ENCODE measurements at places on chromosomes 16 and 17. TPM values are rescaled to one million over a fixed set of nuclear protein-coding genes. Genes with fewer than 3 reads are reported as not detected.

- H3K36me3 ChIP-seq: peaks cover 21% of the 10 kb centered on the region
- peak overlapping the region; percentile 62 for H3K4me3 ChIP-seq
- no peak for DNase-seq
- peaks cover 59% of the 10 kb centered on the region for H3K4me1 ChIP-seq
- no peaks in the 10 kb centered on the region for H3K27me3 ChIP-seq
Measured at GRCh38 chr17:76146053-76146851, 5.2 kb upstream of the FOXJ1 start.

DNA sequence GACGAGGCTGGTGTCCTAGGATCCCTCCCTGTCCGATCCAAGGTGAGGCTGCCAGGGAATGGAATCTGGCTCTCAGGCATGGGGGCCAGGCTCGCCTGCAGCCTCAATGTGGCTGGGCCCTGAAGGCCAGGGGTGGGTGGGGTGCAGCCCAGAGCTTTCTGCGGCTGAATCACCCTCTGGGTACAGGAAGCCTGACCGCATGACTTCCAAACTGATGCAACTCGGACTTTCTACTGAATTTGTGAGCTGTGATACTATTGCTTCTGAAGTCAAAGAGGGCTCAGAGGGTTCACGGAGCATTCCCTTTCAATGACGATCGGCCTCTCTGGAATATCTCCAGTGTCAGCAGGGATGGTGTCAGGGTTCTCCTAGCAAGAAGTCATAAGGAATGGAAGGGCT lies 123.7 kb downstream of the METRNL start:
- H3K27me3 ChIP-seq: no peaks in the 10 kb centered on the region
- DNase-seq: no peak
- H3K4me1 ChIP-seq: peaks cover 44% of the 10 kb centered on the region
- H3K36me3 ChIP-seq: no peaks in the 10 kb centered on the region

Gene SPSB3
- total RNA-seq: 67.8 TPM

DNA sequence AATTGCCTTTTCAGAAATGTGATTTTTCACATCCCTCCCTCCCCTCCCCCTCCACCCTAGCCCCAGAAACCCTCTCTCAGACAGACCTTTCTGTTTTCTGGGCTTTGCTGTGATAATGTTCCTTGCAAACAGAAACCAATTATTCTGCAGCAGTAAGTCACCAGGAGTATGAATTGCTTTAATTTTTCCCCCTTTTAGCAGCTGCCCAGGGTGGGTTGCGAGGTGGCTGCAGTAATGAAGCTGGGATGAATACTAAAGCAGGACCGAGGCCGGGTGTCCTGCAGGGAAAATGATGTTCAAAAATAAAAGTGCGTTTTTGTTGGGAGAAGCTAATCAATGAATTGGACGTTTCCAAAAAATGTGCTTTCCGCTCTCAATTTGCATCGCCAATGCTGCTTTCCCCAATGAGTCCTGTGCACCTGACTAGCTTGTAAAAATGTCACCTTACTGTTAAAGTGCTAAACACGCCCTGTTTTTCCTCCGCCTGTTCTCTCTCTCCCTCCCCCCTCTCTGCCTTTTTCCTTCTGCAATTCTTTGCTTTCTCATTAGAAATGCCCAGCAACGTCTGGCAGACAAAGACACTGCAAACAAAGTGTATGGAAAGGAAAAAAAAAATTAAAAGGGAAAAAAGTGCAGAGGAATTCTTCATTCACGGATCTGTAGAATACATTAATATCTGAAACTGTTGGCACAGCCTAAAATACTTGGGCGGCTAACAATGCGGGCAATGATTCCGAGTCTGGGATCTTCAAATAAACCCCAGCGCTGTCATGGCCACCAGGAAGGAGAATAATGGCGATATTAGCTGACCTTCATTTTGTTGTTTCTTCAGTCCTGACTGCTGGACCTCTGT lies 244.1 kb downstream of the STX8 start:
- no peaks in the 10 kb centered on the region for H3K27me3 ChIP-seq
- H3K4me3 ChIP-seq: no peak overlapping the region
- no peak overlapping the region for H3K27ac ChIP-seq
- H3K36me3 ChIP-seq: peaks cover 8% of the 10 kb centered on the region
- DNase-seq: no peak

- no peak overlapping the region for H3K27ac ChIP-seq
- peak; percentile 10 for DNase-seq
- H3K27me3 ChIP-seq: no peaks in the 10 kb centered on the region
- peaks cover 12% of the 10 kb centered on the region for H3K4me1 ChIP-seq
- no peaks in the 10 kb centered on the region for H3K36me3 ChIP-seq
- H3K4me3 ChIP-seq: no peak overlapping the region
Measured at GRCh38 chr17:3981455-3981854, 17.2 kb upstream of the ATP2A3 start.

GRCh38 chr17:42814633-42815399 lies 9.3 kb downstream of the BECN1 start:
- no peak for DNase-seq
- H3K27ac ChIP-seq: no peak overlapping the region
- H3K4me3 ChIP-seq: no peak overlapping the region
- peaks cover 31% of the 10 kb centered on the region for H3K36me3 ChIP-seq
- H3K4me1 ChIP-seq: peaks cover 4% of the 10 kb centered on the region

DNA sequence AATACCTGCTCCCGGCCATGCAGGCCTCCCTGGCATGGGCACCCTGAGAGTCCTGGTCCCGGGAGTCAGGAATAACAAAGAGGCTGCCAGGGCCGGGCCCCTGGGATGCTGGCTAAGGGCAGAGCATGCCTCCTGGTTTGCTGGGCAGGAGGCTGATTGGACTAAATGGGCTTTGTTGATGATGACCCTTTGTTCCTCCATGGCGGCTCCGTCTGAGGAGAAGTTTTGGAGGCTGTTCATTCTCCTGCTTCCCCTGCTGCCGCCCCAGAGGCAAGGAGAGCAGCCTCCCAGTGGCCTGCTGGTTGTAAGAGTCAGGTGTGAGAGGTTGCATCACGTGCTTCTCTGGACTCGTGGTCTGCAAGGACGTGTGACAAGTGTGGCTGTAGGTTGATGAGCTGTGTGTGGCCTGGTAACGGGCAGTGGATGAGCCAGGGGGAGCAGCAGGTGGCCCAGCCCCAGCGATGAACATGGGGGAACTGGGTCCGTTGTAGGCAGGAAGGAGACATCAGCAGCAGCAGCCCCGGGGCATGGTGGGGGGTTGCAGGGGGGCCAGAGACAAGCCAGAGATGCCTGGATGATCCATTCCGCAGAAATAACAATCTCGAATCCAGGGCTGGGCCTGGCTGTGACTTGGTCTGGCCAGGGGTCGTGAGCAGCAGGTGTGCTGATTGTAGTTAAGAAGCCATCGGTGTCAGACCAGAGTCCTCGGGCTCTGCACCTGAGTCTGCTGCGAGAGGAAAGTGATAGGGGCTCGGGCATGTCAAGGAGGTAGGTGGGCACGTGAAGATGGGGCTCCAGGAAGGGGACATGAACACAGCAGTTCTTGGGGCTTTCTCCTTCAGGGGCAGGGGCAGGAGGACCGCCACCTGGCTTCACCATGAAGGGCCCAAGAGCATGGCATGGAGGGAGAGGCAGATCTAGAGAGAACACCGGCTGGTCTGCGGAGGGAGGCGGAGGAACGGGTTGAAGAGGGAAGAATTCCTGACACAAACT lies 101.4 kb downstream of the TNFRSF13B start:
- H3K4me1 ChIP-seq: no peaks in the 10 kb centered on the region
- H3K27ac ChIP-seq: no peak overlapping the region
- no peaks in the 10 kb centered on the region for H3K27me3 ChIP-seq
- H3K4me3 ChIP-seq: no peak overlapping the region

DNA sequence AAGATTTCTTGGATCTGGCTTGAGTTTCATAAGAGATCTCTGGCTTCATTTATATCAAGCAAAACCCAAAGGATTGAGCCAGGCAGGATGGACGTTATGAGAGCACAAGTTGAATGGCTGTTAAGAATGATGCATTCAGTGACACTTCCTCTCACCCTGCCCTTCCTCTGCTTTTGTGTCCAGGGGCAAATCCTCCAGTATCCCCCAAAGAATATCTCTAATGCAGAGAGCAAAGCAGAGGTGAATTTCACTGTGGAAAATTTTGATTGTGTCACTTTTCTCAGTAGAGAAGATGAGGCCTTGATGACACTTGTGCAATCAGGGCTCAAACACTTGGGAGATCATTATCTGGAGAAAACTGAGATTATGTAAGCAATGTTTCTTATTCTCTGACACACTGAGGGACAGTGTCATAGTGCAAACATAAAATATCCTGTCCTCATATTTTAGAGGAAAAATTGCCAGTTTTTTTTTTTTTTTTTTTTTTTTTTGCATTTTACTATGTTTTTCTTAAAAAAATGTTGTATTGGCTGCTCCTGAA lies 25.3 kb downstream of the MARCHF10 start:
- peaks cover 10% of the 10 kb centered on the region for H3K27me3 ChIP-seq
- H3K4me1 ChIP-seq: no peaks in the 10 kb centered on the region
- no peak overlapping the region for H3K4me3 ChIP-seq

DNA sequence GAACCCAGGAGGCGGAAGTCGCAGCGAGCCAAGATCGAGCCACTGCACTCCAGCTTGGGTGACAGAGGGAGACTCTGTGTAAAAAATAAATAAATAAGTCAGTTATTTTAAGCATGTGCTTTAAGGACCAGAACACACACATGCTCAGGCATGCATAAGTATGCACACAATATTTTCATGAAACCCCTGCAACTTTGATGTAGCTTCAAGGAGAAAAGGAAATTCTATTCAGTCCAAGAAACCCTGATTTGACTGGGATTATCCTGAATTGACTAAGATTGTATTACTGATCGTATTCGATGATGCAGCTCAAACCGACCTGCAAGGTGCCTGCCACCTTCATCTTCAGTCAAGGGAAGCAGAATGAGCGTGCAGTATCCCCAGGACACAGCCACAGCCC lies 841 bp downstream of the TEKT5 start:
- H3K27ac ChIP-seq: no peak overlapping the region
- DNase-seq: no peak
- H3K4me3 ChIP-seq: no peak overlapping the region
- H3K4me1 ChIP-seq: peaks cover 4% of the 10 kb centered on the region

- H3K36me3 ChIP-seq: peaks cover 4% of the 10 kb centered on the region
- no peaks in the 10 kb centered on the region for H3K27me3 ChIP-seq
- peaks cover 2% of the 10 kb centered on the region for H3K4me1 ChIP-seq
- no peak for DNase-seq
- no peak overlapping the region for H3K4me3 ChIP-seq
- H3K27ac ChIP-seq: no peak overlapping the region
Measured at GRCh38 chr17:69267219-69267618, 38.6 kb upstream of the ABCA10 start.

- H3K27ac ChIP-seq: no peak overlapping the region
- no peak for DNase-seq
- peaks cover 2% of the 10 kb centered on the region for H3K4me1 ChIP-seq
- H3K27me3 ChIP-seq: peaks cover 6% of the 10 kb centered on the region
- peaks cover 2% of the 10 kb centered on the region for H3K36me3 ChIP-seq
- no peak overlapping the region for H3K4me3 ChIP-seq
Measured at GRCh38 chr16:81397879-81398520, 46.6 kb upstream of the CMIP start.

- no peak overlapping the region for H3K27ac ChIP-seq
- no peaks in the 10 kb centered on the region for H3K36me3 ChIP-seq
- no peaks in the 10 kb centered on the region for H3K4me1 ChIP-seq
- DNase-seq: no peak
- no peaks in the 10 kb centered on the region for H3K27me3 ChIP-seq
- H3K4me3 ChIP-seq: no peak overlapping the region
Measured at GRCh38 chr16:8768692-8769091, 28.7 kb downstream of the TMEM186 start.

DNA sequence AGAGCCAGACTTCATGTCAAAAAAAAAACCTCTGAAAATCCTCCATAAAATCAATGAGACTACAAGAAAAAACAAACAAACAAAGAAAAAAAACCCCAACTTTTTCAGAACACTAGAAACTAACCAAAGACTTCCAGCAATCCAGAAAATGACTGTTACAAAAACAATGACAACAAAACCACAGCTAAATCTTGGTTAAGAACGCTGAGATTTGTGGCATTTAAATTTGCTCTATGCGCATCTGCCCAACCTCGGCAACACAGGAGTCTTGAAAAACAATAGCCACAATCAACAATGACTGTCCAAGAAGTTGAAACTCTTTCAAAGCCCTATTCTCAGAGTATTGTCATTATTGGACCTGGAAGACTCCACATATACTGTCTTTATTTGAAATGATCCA lies 402.4 kb downstream of the ZFHX3 start:
- H3K4me1 ChIP-seq: peaks cover 6% of the 10 kb centered on the region
- DNase-seq: no peak
- H3K36me3 ChIP-seq: peaks cover 9% of the 10 kb centered on the region

DNA sequence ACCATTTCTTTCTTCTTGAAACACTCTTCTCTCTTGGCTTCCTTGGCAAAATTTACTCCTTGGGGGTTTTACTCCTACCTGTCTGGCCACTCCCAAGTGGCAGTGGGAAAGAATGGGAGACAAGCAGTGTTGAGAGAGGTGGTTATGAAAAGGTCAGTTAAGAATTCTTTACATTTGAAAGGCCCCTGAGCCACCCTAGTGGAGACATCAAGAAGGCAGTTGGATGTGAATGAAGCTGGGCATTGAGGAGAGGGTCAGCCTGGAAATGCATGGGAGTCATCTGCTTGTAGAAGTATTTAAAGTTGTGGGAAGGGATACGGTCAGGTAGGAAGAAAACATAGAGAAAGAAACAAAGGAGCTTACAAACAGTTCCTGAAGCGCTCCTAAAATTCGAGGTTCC lies 42.3 kb upstream of the CCNF start:
- H3K27ac ChIP-seq: no peak overlapping the region
- H3K36me3 ChIP-seq: no peaks in the 10 kb centered on the region
- H3K4me3 ChIP-seq: no peak overlapping the region
- H3K4me1 ChIP-seq: peaks cover 4% of the 10 kb centered on the region

Gene METTL23
- total RNA-seq: 54.1 TPM

DNA sequence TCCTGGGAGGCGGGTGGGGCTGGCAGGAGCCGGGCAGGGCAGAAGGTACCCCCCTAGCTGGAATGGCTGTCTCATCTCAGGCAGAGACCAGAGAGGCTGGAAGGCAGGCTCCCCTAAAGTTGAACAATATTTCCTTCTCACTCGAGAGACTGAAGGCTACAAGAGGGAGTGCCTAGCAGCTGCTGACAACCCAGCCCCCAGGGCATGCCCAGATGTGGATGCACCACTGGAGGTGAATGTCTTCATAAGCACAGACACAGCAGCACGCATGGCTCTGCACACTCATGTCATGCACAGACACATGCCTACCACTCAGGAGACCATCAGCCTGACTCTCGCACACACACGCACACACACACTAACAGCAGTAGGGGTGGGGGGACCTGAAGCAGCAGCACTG lies 179.0 kb downstream of the CCT6B start:
- H3K27ac ChIP-seq: no peak overlapping the region
- H3K36me3 ChIP-seq: no peaks in the 10 kb centered on the region
- peaks cover 3% of the 10 kb centered on the region for H3K27me3 ChIP-seq
- no peaks in the 10 kb centered on the region for H3K4me1 ChIP-seq
- no peak overlapping the region for H3K4me3 ChIP-seq
- DNase-seq: no peak

GRCh38 chr17:68512960-68513474 lies 787 bp downstream of the PRKAR1A start:
- no peak for DNase-seq
- H3K27me3 ChIP-seq: no peaks in the 10 kb centered on the region
- peaks cover 39% of the 10 kb centered on the region for H3K4me1 ChIP-seq
- peak overlapping the region; percentile 100 for H3K27ac ChIP-seq
- H3K36me3 ChIP-seq: peaks cover 28% of the 10 kb centered on the region

- H3K27me3 ChIP-seq: no peaks in the 10 kb centered on the region
- no peaks in the 10 kb centered on the region for H3K4me1 ChIP-seq
- H3K4me3 ChIP-seq: no peak overlapping the region
Measured at GRCh38 chr17:40032322-40033320, 17.4 kb downstream of the CSF3 start.

Gene KRT25
- not detected for total RNA-seq

GRCh38 chr17:34366010-34366409 lies 3.0 kb upstream of the CCL1 start:
- no peak for DNase-seq
- peak overlapping the region; percentile 40 for H3K27ac ChIP-seq
- no peaks in the 10 kb centered on the region for H3K36me3 ChIP-seq
- peaks cover 32% of the 10 kb centered on the region for H3K4me1 ChIP-seq
- no peak overlapping the region for H3K4me3 ChIP-seq
